ENCODE measurements at places on chromosomes 4 and X.
A peak's percentile ranks its signal among the peaks of the same experiment; 100 is the strongest.

DNA sequence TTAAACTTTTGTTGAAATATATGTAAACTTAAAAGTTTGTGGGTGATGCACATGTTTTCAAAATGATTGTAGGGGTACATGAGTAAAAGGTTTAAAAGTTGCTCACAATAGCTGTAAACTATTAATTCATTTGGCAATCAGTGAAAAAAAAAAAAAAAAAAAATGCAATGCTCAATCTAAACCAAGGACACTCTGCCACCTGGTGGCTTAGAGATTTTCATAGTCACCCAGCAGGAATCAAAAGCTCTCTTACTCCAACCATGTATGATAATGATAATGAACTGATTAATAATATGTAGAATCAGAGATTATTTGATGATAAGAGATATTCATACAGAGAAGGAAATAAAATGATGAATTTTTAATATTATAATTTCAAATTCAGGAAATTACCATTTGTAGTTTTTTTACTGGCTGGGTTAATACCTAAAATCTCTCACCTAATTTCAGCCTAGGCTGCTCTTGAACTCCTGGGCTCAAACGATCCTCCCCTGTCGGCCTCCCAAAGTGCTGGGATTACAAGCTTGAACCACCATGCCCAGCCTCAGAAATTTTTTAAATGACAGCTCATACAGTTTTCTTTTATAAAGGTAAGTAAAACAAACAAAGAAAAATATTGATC, 46.9 kb upstream of the SLC25A4 start:
- DNase-seq: no peak

DNA sequence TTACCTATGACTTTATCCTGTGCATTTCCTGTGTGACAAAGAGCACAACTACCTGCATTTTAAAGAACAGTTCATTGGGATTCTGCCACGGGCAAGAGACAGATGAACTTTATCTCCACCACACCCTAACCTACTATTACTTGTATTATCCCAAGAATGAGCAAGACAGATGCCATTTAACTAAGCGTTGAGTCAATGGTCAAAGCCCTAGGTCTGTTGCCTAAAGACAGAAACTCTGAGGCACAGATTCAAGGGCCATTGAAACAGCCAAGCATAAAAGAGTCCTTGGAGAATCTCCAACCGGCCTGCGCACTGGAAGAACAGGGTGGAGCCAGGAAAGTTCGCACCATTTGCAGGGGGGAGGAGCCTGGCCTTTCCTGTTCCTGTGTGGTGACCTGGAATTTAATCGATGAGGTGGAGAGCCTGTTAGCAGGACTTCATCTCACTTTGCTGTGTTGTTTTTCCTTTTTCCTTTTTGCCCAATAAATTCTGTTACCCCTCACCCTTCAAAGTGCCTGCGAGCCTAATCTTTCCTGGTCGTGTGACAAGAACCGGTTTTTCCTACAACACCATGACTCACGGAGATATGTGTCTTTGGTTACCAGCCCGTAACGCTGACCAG, 146.4 kb upstream of the DIAPH2 start:
- no peak for DNase-seq

- no peak for DNase-seq
These were observed 6.1 kb downstream of the FAT1 start for GRCh38 chr4:186717556-186717955.

- no peak for DNase-seq
These were observed 246.6 kb downstream of the THOC2 start for GRCh38 chrX:123486297-123486696.

- no peak for DNase-seq
These were observed 39.7 kb downstream of the NUDT9 start for GRCh38 chr4:87462102-87462501.

- no peak for DNase-seq
These were observed 46.5 kb downstream of the EGF start for GRCh38 chr4:109959195-109959594.

DNA sequence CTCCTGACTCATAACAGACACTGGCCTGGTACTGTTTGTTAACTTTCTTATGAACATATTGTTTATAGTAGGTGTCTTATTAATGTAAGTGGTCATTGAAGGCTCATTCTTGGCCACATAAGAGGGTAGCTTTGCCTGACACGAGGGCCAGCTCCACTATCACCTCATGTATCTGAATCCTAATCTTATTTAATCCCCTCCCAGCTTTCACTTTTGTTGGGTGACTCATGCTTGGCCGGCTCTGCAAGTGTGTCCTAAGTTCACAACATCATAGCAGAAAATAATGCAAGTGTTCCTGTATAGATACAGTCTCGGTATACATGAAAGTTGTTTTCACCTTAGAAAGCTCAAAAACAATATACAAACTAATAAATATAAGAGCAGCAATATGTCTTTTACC, 283.8 kb downstream of the IQCM start:
- no peak for DNase-seq

GRCh38 chrX:40158036-40158706, 60.4 kb upstream of the BCOR start:
- DNase-seq: no peak

- no peak for DNase-seq
These were observed 27.4 kb downstream of the CBLL2 start for GRCh38 chrX:22300130-22300529.

DNA sequence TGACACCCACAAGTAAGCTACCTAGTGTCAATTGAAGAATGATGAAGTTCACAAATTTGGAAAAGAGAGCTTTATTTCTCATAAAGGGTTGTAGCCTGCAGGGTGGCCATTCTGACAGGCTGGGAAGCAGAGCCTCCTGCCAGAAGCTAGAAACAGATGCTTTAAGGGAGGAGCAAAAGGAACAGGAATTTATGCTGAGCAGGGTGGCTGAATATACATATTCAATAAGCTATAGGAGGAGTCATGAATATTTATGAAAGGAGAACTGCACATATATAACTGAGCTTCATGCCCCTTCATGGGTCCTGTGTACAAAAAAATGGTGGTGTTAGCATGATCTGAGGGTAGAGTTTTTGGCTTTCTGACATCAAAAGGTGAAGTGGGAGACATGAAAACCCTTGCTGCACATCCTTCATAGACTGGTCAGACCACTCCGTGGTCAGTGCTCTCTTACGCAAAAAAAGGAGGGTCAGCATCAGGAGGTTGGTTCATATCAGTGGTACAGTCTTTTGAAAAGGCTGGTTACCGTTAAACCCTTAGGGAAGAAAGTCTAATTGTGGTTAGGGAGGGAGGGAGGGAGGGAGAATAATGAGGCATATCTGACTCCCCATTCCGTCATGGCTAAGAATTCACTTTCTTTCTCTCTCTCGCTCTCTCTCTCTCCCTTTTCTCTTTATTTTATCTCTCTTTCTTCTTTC, 121.4 kb downstream of the LUZP4 start:
- DNase-seq: no peak

DNA sequence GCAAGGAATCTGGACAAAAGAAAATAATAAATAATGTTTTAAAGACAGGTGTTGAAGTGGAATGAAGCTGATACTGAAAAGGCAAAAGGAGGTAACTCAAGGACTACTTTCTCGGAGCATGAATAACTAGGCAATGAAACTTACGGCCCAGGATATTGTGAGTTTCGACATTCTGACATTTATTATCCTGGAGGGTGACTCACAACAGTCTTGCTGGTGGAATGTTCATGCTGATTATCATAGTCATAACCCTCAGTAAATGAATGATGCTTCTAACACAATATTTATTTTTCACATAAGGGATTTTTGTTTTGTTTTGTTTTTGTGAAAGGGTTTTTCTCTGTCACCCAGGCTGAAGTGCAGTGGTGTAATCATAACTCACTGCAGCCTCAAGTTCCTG, 147.0 kb upstream of the HPGD start:
- no peak for DNase-seq

DNA sequence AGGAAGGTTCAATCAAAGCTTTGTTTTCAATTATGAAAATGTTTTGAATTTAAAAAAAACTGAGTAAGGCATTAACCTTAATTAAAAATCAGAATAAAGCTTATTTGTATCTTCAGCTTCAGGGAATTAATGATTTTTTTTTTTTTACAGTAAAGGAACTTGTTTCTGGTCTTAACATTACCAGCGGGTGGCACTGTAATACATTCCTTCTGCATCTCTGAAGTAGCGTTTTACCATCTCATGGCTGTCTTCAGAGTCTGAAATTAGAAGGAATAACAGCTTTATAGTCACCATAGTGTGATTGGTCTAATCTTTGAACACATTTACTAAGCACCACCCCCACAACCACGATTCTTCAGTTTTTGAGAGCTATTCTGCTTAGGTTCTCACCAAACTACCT, 102.6 kb downstream of the IL1RAPL2 start:
- no peak for DNase-seq

DNA sequence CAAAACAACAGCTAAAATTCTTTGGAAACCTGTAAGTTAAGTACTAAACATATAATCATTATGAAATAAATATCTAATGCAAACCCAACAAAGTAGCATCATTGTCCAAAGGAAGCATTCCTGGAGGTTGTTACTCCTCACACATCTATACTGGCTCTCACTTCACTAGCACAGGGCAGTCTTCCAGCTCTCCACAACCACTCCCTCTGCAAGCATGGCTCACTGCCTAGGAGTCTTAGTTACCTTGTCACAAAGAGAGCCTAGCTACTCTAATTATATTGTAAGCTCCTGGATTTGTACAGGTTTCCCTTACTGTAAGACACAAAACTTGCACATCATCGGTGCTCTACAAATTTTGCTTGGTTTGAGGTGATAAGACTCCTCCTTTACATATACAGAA, 76.1 kb downstream of the AMMECR1 start:
- no peak for DNase-seq

DNA sequence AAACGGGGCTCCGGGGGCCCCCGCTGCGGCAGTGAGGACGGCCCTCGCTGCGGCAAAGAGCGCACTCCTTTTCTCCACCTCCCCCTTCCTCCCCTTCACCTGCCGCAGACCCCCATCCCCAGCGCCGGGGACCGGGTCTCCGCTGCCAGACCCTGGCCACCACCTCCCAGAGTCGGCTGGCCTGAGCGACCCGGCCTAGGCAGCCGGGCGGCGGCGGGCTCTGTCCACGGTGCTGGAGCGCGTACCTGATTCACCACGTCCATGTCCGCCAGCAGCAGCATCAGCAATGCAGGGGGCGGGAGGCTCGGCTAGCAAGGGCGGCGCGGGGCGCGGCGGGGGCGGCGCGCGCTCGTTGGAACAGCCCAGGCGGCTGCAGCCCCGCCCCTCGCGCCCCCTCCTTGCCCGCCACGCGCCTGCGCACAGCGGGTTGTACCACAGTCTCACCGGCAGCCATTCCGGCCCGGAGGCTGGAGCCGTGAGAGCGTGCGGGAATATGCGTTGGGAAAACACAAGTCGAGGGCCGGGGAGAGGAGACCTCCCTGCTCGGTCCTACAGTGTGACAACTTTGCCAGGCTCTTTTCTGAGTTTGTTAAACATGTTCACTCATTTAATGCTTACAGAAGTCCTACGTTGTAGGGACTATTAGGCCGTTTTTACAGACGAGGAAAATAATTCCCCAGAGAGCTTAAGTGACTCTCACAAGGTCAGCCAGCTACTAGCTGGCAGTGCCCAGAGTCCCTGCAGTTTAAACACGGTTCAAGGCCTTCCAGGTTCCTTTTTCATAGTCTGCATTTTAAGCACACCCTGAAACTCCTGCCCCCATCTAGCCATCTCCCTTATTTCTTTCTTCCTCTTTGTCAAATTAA, at the start of gene SYP:
Gene SYP, minus strand, starts transcription at position 288 of the 866 bp plus-strand sequence. Its CDS starts 7 bp downstream, at position 281.
- DNase-seq: peak; percentile 79

Measured in central memory CD8-positive, alpha-beta T cell (primary cell).